ENCODE measurements at places on chromosomes 5 and 9.
A peak's percentile ranks its signal among the peaks of the same experiment; 100 is the strongest.

GRCh38 chr5:6496636-6497035, 48.0 kb downstream of the UBE2QL1 start:
- no peak for DNase-seq

DNA sequence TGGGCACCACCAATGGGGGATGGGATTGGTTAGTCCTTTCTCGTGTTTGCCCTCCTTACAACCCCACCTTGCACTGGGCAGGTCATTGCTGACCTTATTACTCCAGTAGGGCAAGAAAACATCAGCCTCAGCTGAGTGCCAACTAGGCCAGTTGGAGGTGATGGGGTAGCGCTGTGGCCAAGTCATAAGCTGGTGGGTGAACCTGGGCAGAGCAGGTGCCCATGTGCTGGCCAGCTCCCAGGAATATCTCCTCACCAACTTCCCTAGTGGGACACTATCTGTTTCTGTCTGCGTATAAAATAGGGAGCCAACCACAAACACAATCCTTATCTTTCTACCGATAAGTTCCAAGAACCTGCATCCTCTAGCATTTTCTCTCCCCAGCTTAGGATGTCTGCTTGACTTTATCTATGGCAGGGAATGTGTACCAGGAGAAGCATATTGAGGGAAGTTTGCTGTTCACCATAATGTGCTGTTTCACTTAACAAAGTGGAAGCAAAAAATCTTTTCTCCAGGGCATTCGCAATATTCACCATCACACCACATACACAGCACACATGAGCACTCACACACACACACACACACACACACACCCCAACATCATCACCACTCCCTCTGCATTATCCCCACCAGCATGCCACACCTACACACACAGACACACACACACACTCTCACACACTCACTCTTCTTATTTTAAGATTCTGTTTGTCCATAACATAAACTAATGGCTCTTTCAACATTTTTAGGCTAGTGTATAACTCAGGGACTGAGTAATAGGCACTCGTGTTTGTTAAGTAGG, 390.0 kb downstream of the ENC1 start:
- no peak for DNase-seq

DNA sequence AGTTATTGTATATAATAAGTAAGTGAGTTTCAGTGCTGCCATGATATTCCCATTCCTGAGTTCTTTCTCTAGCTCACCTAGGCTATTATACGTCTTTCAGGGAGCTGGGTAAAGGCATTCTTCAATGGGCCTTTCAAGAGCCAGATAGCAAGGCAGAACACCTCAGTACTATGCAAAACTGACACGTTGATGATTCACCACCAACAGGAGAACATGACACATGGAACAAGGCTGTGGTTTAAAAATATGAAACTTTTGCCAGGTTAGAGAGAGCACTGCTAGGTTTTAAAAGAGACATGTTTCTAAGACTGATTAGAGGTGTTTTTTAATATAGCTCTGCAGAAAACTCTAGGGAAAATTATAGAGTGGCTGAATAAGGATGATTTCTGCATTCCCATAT, 95.9 kb downstream of the UGCG start:
- DNase-seq = no peak

- peak; percentile 48 for DNase-seq
These were observed 84.9 kb downstream of the NTRK2 start for GRCh38 chr9:84754461-84754860.

DNA sequence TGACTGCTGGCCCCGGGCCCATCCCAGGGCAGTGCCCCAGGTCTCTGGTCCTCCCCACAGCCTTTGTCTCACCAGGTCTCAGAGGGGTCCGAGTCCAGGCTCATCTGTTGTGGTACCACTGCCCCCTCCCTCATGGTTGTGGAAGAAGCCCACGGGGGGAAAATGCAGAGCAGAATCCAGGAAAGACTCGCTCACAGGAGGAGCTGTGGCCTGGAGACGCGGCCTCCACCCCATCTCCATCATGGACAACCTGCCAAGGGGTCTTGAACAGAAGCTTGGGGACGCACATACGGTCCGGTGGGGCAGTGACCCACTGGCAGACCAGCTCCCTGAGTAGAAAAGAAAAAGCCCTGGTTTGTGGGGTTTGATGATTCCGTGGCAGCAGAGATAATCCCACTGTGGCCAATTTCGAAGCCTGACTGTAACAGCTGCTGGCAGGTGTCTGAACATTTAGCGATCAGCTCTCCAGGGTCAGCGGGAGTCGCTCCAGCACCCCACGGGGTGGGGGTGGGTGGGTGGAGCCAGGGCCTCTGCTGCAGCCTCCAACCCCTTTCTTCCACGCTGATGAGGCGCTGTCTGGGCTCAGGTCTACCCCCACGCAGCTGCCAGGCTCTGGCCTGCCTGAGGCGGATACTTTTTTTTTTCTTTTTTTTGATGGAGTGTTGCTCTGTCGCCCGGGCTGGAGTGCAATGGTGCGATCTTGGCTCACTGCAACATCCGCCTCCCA, 1.9 kb upstream of the GRIN1 start:
- DNase-seq = no peak

DNA sequence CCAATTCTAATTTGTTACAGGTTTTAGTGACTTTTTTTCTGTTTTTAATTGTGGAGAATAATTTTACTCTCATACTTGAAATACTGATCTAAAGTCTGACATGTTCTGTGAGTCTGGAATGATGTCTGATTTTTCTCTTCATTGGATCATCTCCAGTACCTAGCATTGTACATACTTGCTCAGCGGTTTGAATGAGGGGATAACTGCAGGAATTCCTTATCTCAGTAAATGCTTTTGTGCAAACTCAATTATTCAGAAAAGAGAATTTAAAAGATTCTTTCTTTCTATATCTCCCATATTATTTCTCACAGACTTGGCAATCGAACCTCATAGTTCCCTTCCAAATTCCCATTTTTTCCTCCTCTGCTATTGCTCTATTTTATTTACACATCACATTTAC, 397.9 kb upstream of the SGCD start:
- DNase-seq = peak; percentile 55

- no peak for DNase-seq
These were observed 339.5 kb upstream of the ZNF608 start for GRCh38 chr5:125085797-125086505.

DNA sequence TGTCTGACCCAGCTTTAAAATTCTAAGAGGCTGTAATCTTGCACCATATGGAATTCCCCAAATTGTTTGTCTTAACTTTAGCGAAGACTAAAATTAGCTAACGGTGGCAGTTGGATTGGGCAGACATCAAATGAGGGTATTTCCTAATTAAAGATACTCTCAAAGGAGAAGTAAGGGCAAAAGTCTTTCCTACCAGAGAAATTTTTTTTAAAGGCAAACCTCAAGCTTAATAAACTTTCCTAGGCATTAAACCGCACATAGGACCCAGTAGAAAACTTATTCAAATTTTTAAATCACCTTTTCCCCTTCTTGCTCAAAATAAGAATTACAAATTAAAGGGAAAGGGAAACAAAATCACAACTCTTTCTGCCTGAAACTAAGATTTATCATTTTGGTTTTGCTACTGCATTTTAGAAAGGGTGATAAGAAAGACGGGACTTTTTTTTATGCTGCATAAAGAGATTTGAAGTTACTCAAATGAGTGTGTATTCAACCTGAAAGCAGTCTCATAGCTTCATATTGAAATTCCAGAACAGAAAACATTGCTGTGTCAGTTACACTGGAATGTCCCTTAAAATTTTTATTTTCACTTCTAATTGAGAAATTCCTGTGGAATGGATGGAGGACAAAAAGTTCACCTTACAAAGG, 189.1 kb upstream of the PTGER4 start:
- no peak for DNase-seq

- DNase-seq = no peak
These were observed 10.6 kb downstream of the TMEM250 start for GRCh38 chr9:136107953-136108647.

DNA sequence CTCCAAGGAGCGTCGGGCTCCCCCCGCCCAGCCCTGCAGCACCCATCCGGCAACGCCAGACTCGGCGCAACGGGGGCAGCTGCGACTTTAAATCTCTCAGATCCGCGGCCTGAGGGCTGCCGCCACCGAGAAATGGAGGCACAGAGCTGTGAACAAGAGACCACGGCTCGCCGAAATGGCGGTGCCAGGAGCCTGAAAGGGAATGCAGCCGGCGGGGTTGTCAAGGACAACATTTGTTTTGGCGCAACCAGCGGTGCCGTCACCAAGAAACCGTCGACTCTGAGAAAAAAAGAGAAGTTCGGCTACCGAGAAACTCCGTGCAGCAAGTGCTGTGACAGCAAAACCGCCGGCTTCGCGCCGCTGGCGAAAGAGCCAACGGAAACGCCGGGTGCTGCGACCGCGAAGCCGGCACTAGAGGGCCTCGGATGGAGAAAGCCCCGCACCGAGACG, 2.1 kb upstream of the ANXA2R start:
- DNase-seq = peak; percentile 77

GRCh38 chr5:176319827-176320554, 41.6 kb downstream of the KIAA1191 start:
- DNase-seq = no peak

DNA sequence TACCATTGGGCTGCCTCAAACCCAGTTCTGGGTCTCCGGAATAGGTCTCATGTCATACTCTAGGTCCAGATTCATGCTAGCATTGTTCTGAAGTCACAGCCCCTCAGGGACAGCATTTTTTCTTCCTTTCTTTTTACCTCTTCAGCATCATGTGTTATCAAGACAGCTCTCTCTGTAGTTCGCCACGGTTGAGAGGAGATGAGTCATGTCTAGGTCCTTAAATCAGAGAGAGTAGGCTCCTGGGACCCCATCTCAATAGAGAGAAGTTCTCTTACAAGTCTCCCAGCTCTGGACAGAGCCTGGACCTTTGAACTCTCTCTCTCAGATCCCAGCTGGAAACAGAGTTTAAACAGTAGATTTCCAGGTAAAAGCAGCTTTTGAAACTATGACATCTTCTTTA, 332.4 kb upstream of the CD180 start:
- DNase-seq = no peak

GRCh38 chr5:33772380-33772897, 119.4 kb downstream of the ADAMTS12 start:
- peak; percentile 89 for DNase-seq

DNA sequence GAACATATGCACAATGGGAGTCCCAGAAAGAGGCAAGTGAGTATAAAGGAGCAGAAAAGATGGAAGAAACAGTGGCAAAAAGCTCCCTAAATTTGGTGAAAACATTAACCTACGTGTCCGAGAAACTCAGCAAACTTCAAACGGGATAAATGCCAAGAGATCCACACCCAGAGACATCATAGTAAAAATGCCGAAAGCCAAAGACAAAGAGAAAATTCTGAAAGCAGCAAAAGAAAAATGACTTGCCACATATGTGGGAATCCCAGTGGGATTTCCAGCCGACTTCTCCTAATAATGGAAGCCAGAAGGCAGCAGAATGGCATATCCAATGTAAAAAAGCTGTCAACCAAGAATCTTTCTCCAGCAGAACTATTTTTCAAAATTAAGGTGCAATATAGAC, 101.2 kb downstream of the ADAMTS2 start:
- no peak for DNase-seq

DNA sequence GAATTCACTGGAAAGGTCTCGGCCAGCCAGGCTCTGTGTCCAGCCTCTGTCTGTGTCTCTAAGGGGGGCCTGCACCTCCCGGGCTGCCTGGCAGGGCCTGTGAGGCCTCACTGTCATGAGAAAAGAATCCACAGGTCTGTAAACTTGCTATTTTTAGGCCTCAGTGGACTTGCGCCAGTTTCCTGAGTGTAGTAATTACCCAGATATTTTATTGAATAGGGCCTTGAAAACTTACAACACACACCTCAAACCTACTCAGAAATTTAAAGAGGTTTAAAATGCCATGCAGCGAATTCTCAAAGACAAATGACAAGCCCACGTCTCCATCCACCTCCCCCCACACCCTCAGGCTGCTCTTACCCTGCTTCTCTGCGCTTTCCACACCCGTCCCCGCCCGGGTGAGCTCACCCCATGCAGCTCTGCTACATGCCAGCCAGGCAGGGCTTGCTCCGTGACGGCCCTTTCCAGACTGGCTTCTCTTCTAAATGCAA, 8.8 kb upstream of the TENT4A start:
- peak; percentile 79 for DNase-seq

DNA sequence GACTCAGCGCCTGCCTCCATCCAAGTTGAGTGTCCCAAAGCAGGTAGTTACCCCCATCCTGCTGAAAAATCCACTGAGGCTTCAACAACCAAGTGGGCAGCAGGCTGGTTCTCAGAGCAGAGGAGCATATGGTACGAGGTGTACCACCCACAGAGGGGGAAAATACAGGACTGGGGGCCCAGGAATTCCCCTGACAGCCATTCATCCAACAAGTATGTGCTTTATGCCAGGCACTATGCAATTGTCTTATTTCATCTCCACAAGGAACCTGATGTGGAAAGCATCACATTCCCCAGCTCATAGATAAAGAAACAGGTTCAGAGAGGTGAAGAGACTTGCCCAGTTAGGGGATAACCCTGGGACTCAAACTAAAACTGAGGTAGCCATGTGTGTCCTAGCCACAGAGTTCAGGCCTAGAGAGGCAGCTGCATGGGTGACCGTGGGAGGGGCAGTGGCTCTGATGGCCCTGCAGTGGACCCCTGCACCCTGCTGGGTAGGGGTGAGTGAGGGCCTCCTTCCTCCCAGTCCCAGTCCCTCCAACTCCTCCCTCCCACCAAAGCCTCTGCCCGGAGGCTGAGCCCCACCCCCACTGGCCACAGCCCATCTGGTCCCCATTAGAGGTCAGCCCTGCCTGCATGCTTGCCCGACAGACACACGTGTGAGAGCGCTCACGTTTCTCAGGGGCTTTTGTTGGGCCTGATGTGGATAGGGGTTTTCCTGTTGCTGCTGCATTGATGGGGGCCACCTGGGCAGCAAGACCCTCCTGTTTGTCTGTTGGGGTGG, 11.5 kb downstream of the PDLIM4 start:
- no peak for DNase-seq

Measured in umbilical cord (tissue), 2 donors.